ENCODE measurements at places on chromosomes 5 and 9.

GRCh38 chr5:80194468-80194867 is 61.4 kb downstream of the SERINC5 start:
- DNase-seq, result no peak

GRCh38 chr5:97726106-97726505 is 543.1 kb upstream of the RIOK2 start:
- no peak for DNase-seq

GRCh38 chr5:31553863-31554262 is 21.8 kb downstream of the C5orf22 start:
- no peak for DNase-seq

- no peak for DNase-seq
Measured at GRCh38 chr5:173823721-173824567, 64.2 kb upstream of the CPEB4 start.

DNA sequence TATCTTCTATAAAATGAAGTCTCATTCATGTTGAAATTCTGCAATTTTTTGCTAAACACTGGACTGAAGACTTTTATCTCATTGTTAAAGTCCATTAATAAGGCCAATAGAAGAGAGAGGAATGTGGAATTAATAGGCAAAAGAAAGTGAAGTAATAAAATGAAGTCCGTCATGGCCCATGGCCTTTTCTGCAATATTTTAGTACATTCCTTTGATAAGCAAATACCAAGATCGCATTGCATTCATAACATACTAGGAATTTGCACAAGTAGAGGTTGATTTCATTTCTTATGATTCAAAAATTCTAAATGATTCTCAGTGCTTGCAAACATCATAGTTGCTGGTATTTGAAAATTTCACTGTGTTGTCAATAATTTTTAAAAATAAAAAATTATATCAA is 664.0 kb downstream of the NR2F1-AS1 start:
- DNase-seq, result no peak

- DNase-seq, result no peak
Measured at GRCh38 chr5:150126199-150126920, 29.3 kb downstream of the PDGFRB start.
